ENCODE measurements at places on chromosomes 3 and 15. TPM values are rescaled to one million over a fixed set of nuclear protein-coding genes. Genes with fewer than 3 reads are reported as not detected.

Gene GABRR3
- not detected for total RNA-seq

Gene TMED3
- total RNA-seq: 170 TPM

Gene CYP19A1
- total RNA-seq: not detected

Gene CLN6
- total RNA-seq: 6.5 TPM

Gene FMN1
- total RNA-seq: 29.4 TPM

Gene DAZL
- total RNA-seq: not detected

Gene TMOD3
- total RNA-seq: 51.1 TPM
